ENCODE measurements at places on chromosomes 2 and 18.
A peak's percentile ranks its signal among the peaks of the same experiment; 100 is the strongest.

GRCh38 chr2:154537024-154537423 is 161.5 kb upstream of the KCNJ3 start:
- no peak for DNase-seq

- DNase-seq, result no peak
Measured at GRCh38 chr2:38498045-38498481, 104.7 kb downstream of the HNRNPLL start.

DNA sequence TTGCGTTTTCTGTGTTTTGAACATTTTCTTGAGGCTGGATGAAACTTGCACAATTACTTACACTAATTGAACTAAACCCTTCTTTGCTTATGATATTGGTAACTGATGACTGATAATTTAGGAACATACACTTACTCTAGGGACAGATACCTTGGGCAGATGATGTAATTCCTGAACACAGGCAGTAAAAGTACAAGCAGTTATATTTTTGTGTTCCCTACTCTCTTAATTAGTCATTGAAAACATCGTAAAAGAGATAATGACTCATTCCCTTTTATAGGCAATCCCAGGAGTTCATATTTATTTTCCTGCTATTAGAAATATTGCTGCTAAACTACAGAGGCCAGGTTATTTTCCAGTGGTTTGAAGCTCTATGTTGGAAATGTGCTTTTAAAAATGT is 46.4 kb downstream of the CCDC85A start:
- no peak for DNase-seq

GRCh38 chr2:42923580-42924417 is 131.4 kb upstream of the HAAO start:
- DNase-seq, result no peak

DNA sequence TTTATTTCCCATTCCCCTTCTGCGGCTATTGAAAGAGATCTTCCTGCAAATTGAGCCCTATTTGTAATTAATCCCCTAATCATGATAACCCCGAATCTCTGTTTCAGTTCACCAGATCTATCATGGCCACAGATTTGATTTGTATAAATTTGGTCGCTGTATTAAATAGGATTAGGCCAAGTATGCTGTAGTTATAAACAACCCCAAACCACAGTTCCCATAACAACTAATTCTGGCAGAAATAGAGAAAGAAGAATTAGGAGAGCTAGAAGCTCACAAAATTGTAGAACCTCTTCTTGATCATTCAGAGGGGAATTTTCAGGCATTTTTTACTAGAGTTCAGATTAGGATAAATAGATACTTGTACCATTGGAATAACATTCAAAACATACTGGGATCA is 433.7 kb upstream of the TNP1 start:
- no peak for DNase-seq

DNA sequence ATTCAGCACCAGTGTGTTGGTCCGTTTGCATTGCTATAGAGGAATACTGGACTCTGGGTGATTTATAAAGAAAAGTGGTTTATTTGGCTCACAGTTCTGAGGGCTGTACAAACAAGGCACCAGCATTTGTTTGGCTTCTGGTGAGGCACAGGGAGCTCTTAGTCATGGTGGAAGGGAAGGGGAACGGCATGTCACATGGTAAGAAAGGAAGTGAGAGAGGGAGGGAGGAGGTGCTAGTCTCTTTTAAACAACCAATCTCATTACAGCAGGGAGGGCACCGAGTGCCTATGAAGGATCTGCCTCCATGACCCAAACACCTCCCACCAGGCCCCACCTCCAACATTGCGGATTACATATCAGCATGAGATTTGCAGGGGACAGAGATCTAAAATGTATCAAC is 143.9 kb upstream of the DLX2 start:
- no peak for DNase-seq

- no peak for DNase-seq
Measured at GRCh38 chr2:7146151-7146550, 228.9 kb downstream of the RNF144A start.

DNA sequence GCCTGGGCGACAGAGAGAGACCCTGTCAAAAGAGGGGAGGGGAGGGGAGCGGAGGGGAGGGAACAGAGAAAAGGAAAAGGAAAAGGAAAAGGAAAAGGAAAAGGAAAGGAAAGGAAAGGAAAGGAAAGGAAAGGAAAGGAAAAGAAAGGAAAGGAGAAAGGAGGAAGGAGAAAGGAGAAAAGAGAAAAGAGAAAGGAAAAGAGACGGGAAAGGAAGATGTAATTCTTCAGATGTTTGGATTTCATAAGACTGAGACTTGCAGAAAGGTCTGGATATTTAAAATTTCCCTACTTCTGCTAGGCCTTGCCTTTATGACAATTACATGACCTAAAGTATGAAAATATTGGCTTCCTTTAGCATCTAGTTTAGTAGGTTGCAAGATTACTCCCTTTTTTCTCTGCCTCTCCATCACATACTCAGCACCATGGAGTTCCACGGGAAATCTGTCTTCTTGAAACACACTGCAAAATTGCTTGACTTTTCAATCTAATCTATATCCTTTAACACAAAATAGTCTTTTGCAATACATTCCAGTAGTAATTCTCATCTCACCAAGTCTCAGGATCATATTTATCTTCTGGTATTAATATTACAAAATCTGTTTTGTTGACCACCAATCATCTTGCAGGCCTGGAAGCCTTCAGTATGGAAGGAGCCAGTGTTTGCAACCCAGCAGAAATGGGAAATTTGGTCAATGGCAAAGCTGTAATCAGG is 383.5 kb downstream of the ZEB2 start:
- DNase-seq, result no peak

GRCh38 chr2:44578471-44579093 is 216.8 kb downstream of the CAMKMT start:
- DNase-seq, result no peak

DNA sequence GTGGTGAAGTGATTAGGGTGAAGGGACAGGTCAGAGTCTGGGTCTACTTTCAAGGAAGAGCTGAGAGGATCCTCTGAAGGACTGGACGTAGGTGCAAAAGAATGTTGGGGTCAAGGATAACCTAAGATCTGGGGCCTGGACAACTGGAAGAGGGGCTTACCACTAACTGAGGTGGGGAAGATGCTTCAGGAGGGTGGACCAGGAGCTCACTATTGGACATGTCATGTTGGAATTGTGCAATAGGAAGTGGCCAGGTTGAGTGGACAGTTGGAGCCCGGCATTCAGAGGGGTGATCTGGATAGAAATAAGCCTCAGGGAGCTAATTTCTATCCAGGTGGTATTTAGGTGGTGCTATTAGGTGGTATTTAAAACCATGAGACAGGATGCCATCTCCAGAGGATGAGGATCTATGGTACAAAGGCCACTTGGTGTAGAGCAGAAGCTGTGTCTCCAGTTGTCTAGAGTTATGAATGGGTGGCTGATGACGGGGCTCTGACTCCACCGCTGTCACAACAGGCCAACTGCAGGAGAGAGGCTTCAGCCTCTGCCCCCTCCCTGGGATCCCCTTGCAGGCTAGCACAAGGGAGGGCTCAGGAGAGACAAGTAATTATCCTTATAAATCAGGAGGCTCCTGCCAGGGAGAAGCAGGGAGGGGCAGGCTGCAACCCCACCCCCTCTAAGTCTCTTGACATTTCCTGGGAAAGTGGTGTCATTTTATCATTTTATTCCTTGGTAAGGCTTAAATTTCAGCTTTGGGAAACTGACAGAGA is 158.0 kb downstream of the SMAD7 start:
- no peak for DNase-seq

GRCh38 chr2:201127570-201127969 is 11.6 kb downstream of the CFLAR start:
- DNase-seq, result no peak

- DNase-seq, result no peak
Measured at GRCh38 chr2:172021955-172022354, 22.2 kb downstream of the METAP1D start.

GRCh38 chr2:198371921-198372543 is 567.6 kb downstream of the PLCL1 start:
- DNase-seq, result no peak

DNA sequence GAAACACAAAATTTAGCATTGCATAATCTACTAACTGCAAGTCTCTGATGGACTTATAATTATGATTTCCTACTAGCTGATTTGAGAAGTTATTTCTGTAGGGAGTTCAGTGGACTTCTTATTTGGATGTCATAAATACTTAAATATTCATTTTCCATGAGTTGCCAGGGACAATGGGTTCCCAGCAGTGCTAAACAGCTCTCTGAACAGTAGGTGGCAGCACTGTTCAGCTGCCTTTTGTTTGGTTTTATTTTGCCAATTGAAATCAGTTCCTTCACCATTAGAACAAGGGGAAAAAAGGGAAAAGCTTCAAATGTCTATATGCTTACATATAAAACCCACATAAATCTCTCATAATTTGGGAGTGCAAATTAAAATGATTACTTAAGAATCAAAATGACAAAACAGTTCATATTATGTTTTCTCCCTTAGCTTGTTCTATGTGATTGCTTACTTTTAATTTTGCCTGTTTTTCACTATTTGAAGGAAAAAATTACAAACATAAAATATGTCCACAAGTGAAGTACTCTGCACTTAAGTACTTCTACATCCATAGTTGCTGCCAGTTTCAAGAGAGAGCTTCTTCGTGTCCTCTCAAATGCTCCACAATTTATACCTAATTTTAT is 898.9 kb downstream of the CPS1 start:
- DNase-seq, result peak; percentile 53

GRCh38 chr2:217285926-217286325 is 426.1 kb upstream of the TNP1 start:
- DNase-seq, result no peak

DNA sequence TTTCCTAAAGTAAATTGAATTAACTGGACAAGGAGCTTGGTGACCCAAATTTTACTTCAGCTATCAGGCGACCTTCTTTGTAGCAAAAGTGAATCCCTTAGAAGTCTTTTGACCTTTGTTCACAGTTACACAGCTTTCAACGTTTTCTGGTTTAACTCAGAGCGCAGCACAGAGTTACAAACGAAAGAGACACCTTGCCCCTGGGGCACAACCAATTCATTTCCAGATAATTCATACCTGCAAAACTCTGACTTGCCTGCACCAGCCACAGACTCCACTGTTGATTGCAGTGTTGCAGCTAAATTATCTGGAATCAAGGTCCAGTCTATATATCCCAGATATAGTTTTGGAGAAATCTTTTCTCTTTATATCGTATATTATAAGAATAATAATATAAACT is 358.6 kb upstream of the VWC2L start:
- DNase-seq, result no peak

DNA sequence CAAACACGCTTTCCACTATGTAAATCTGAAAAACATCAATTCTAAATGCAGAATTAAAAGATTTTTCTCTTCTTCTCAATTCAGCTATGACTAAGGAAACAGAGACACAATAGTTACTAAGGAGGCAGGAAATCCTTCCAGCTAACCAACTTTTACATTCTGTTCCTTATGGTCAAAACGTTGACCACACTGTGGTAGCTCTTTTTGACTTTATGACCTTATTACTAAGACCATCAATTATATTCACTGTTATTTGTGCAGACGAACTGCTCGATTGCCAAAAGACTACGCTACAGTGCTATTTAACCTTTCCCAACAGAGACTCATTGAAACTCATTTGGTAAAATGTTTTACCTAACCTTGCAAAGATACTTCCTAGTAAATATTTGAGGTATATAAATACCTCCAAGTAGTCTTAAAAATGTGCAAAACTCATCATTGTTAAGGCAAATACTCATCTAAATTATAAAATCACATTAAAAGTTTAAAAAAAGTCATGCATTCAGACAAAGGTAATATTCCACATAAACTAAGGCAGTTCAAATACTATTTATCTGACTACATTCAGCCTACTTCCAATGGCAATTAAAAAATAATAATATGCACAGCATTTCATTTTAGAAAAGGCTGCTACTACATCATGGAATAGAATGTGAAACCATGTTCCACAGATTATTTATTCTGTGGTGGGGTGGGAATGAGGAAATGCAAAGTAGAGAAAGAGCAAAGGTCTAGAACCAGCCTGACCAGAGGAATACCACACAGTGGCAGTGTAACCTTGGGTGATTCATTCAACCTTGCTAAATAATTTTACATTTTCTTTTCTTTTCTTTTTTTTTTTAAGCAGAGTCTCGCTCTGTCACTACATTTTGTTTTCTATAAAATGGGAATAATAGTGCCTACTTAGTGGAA is 139.9 kb downstream of the THADA start:
- DNase-seq, result no peak

DNA sequence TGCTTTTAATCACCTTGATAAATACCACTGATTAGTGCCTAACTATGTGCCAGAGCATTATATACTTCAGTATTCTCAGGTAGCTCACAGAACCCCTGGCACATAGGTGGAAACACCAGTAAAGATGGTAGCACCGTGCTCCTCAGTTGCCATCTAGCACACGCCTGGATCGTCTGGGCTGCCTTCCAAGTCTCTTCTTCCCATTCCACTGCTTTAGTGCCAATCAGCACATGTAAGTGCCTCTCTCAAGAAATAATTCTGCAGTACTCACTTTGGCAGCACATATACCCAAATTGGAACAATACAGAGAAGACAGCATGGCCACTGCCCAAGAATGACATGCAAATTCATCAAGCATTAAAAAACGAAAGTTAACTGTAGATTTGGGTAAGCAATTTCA is 13.0 kb downstream of the POLR2D start:
- no peak for DNase-seq

GRCh38 chr18:2222270-2223185 is 348.8 kb downstream of the METTL4 start:
- no peak for DNase-seq

GRCh38 chr18:62526098-62527025 is 3.5 kb downstream of the ZCCHC2 start:
- peak; percentile 74 for DNase-seq

DNA sequence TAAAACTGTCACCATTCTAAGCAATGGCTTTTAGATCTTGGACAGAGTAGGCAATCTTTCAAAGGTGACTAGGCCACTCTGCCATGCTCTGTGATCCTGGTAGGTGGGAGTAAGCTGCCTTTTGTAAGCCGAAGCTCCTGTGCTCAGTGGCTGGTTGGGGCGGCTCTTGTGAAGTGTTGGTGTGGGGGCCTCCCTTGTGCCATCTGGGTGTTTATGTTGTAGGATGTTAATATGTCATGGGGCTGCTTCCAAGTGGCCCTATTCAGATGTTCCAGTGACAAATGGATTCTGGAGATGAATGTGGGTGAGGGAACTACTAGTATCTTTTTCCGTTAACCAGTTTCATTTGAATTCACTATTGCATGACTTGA is 116.8 kb upstream of the SPRED2 start:
- DNase-seq, result no peak

DNA sequence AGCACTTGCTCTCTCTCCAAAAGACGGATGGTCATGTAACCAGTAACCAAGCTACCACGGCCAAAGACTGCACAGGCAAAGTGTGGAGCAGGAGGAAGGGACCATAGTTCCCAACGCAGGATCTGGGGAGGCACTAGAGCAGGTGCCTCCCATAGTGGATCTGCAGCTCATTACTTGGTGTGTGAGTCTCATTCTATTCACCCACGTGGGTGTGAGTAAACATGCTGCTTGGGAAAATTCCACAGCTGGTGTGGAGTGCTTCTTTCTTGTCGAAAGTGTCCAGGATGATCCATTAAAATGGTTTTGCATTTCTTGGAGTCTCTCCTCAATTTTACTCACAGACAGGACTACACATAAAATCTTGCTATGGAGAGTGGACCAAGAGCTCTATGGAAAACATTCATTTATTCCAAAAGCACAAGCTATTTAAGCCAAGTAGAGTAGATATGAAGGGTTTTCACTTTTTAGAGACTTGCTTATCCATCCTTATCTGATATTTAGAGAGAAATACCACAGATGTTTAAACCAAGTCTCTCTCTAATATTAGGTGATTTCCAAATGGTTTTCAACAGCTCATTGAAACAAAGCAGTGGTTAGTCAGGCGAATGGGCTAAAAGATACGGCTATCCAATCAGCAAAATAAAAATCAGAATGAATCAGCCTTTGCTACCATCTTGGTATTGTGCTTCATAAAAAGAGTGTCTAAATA is 104.3 kb upstream of the CCDC195 start:
- no peak for DNase-seq

- DNase-seq, result no peak
Measured at GRCh38 chr2:19787134-19787533, 114.6 kb downstream of the TTC32 start.

All from NCI-H345 (cell line).